ENCODE measurements at places on chromosomes 12 and 14.

DNA sequence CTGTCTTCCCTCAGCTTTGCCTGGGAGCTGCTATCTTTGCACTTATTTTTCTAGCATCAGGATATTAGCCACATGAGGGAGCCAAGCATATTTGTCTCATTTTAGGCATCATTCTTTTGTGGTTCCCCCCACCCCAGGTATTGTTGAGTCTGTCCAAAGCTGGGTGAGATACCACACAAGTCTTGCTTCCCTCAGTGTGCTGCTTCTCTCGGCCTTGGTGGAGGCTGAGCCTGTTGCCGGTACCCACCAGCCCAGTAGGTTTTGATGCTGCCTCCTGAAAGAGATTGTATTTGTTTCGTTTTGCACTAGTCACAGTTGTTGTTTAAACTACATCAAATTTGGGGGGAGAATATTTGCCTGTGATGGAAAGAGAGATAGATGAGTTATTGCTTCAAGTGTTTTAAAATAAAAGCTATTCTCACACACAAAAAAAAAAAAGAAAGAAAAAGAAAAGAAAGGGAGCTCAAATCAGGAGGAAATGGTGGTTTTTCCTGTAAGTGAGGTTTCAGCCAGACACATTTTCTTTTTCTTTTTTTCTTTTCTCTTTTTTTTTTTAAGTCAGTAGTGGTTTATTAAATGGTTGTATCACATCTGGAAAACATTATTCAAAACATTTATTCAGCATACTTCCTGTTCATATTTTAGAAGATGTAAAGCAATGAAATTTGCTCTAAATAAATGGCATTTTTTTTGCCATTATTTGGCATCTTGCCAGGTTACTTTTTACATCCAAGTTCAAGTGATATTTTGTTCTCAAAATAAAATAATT, 58.5 kb downstream of the SLC4A8 start:
- DNase-seq = no peak

GRCh38 chr12:26461776-26462175, 266.4 kb downstream of the SSPN start:
- no peak for DNase-seq

DNA sequence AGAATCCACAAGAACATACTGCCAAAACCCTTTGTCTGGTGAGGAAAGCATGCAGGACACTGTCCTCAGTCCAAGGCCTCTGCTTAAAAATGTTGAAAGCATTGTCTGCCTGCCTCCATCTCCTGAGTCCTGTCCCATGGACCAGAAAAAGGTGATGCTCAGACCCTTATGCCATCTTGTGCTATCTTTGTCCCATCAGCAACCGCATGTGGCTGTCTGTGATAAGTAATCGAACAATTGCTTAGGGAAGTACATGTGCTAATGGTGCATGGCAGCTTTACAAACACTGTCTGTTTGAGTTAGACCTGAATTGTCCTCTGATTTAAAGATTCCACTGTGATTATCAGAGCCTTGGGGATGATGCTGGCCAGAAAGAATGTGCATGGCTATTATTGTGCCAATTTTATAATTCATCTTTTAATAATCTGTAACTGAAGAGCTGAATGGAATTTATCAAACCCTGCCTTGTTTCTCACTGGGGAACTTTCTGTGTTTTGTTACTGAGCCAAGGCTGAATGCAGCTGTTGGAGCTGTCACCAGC, 177.5 kb downstream of the DACT1 start:
- no peak for DNase-seq

- no peak for DNase-seq
Measured at GRCh38 chr14:31229638-31230572, 22.3 kb upstream of the HECTD1 start.

- no peak for DNase-seq
Measured at GRCh38 chr14:95756127-95756526, 42.2 kb upstream of the TCL1A start.

GRCh38 chr14:51328064-51328771, 88.2 kb downstream of the TMX1 start:
- no peak for DNase-seq
